ENCODE measurements at places on chromosomes 3 and 15.

- no peak for DNase-seq
Observed at GRCh38 chr3:174907628-174908407, 48.7 kb downstream of the NAALADL2 start.

GRCh38 chr15:67009576-67010569 lies 55.5 kb upstream of the SMAD3 start:
- no peak for DNase-seq

DNA sequence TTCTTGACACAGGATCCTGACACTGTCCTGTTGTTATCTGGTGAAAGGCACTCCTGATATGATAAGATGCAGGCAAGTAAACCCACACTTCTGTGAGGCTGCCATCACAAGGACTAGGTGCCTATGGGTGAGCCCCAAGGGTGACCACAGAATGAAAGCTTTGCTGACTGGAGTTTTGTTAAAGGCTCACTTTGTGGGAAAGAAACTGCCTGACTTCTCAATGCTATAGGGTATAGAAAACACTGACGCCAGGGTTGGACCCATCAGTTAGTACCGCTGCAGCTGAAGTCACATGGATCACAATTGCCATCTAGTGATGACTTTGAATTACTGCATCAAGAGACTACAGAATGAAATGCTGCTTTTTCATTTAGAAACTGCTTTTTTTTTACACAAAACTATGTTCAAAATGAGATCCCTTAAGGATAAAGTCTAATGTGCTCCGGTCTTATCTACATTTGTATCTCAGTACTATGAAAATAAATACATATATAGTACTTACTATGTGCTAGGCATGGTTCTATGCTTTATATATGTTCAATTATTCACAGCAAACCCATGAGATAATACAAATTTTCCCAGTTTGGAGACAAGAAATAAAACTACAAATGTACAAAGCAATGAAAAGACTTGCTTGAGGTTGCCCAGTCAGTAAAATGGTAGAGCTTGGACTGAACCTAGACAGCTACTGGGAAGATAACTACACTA lies 64.2 kb upstream of the CMSS1 start:
- DNase-seq = peak; percentile 4

GRCh38 chr3:15997274-15997943 lies 177.1 kb upstream of the GALNT15 start:
- DNase-seq = no peak

DNA sequence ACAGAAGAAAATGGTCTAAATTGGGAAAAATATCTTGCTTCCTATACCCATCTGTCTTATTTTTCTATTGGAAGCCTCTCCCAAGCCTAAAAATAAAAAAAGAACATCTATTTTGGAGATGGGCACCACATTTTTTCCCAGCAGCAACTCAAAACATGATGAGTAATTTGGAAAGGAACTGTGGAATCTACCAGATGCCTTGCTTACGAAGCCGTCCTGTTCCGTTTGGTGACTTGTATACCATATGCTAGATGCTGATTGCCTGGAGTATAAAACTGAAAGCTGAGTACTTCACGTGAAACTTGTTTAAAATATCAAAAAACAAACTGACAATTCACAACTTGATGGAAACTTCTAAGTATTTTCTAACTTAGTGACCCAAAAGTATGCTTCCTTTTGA lies 491.0 kb downstream of the ROBO2 start:
- no peak for DNase-seq

GRCh38 chr3:150890831-150891230 lies 14.4 kb downstream of the MINDY4B start:
- DNase-seq = no peak

- DNase-seq = no peak
Observed at GRCh38 chr3:77147836-77148578, 108.1 kb downstream of the ROBO2 start.

GRCh38 chr15:85457392-85457968 lies 77.1 kb downstream of the AKAP13 start:
- no peak for DNase-seq

GRCh38 chr3:146505516-146505915 lies 36.2 kb upstream of the PLSCR2 start:
- DNase-seq = no peak

- DNase-seq = no peak
Observed at GRCh38 chr15:101844916-101845315, 32.9 kb downstream of the OR4F15 start.

DNA sequence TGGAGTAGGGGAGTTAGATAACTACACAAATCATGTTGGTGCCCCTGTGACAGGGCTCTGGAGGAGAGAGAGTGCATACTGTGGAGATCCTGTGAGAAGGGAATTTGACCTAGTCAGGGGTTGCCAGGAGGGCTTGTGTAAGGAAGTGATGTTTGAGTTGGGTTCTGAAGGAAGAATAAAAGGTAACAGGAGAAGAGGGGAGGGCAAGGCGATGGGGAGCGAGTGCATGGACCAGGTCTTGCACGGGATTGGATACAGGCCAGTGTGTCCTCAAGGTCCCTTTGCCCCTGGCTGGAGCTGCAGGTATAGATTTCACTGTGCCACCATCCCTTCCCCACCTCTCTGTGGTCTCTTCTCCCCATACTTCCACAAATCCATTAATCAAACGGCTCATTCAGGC lies 83.9 kb downstream of the RGMA start:
- no peak for DNase-seq

DNA sequence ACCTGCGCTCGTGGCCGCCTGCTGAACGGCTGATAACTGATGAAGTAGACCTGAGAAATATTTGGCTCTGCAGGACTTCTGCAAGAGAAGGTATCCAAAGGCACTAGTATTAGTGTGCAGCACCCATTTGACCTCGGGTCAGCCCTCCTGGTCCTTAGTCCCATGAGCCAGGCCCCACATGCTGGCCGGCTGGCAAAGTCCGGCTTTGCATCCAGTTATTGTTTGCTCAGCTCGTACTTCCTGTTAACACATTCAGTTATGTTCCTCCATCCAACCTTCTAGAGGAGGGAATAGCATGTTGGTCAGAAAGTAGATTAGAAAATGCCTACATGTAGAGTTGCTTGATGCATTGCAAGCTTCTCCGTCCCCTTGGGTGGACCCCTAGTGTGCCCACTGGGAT lies 385.7 kb upstream of the RGMA start:
- DNase-seq = no peak

DNA sequence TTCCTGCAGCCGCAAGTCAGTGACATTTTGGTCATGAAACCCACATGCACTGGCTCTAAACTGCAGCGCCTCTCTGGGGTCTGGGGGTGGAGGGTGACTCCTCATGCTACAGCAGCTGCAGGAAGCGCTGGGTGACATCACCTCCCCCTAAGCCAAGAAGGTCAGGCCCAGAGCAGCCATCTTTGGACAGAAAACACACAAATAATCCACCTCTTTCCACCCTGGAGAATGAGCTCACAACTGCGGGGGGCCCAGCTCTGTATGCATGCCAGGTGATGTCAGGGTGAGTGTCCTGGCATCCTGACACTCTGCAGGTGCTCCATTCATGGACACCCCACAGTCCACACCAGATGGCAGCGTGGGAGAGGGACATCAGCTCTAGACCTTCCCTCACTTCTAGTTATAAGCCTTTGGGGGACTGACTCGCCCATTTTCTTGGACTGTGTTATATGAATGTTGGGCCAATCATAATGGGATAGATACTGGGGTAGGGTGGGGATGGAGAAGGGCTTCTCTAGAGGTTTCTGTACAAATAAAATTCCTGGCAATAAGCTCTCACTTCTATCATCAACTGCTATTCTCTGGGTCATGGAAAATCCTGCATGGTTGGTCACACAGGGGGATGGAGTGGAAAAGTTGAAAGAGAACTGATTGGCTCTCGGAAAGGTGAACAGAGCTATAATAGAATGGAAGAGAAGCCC lies 70.7 kb upstream of the THBS1 start:
- DNase-seq = no peak

DNA sequence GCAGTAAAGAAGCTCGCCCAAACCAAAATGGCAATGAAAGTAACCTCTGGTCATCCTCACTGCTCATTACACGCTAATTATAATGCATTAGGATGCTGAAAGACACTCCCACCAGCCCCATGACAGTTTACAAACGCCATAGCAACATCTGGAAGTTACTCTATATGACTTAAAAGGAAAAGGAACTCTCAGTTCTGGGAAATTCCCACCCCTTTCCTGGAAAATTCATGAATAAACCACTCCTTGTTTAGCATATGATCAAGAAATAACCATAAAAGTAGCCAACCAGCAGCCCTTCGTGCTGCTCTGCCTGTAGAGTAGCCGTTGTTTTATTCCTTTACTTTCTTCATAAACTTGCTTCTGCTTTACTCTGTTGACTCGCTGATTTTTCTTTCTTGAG lies 164.6 kb downstream of the SMAD6 start:
- no peak for DNase-seq

- DNase-seq = no peak
Observed at GRCh38 chr3:25033407-25034029, 394.5 kb upstream of the RARB start.

DNA sequence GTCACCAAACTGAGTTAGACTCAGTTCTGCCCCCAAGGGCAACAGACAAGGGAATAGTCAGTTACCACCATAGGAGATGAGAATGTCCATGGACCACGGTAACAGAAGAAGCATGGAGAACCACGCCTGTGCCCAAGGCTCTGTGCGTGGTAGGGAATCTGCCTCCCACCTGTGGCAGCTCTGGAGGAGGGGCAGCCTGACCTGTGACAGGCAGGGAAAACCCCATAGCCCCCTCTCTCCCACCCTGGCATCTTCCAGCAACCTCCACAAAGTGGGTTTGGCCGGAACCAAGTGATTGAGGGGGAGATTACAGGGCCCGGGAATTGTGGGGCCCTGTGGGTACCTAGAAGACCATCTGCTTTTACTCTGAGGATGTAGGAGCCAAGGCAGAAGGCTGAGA lies 14.3 kb upstream of the LTF start:
- DNase-seq = no peak

- no peak for DNase-seq
Observed at GRCh38 chr3:146200461-146201220, 39.7 kb upstream of the PLOD2 start.

DNA sequence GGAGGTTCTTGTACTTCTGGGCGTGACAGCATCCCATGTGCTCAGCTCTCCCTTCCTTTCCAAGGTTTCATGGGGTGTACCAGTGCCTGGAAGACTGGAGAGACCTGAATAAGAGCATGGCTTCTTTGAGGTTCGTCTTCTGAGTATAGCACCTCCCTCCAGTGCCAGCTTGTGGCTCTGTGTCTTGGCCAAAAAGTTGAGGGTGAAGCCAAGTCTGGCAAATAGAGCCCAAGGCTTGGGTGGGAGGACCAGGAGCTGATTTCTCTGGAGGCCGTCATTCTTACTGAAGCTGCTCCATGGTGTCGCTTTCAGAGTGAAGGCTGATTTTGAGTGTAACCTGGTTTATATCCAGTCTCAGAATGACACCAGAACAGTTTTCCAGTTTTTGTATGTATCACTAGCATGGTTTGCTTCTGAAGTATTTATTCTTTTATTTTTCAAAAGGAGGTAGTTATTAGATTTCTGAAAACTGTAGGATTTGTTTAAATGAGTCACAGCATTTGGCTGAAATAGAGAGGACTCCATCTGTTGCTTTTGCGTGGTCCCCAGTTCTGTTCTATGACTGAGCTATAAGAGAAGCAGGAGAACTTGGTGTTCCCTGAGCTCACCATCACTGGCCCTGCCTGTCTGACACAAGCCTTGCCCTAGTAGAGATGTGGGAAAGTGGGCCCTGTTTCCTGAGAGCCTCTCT lies 47.2 kb downstream of the BSN start:
- no peak for DNase-seq

DNA sequence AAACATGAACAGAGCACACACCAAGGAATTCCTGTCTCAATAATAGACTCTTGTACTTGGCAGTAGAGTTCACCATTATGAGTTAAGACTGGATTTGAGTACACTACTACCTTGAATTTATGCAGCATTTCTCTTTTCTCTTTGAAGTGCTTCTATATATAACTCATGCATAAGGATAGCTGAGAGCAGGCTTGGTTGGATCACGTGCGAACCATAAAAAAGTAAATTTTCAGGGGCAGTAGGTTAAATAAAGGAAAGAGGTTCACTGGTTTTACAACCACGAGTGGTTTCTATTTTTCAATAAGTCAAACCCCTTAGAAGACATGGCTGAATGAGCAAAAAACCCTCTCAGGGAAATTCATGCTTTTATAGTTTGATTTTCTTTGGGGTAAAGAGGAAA lies 28.6 kb upstream of the PDZRN3 start:
- no peak for DNase-seq

GRCh38 chr15:57340682-57341259 lies 35.5 kb upstream of the CGNL1 start:
- no peak for DNase-seq

DNA sequence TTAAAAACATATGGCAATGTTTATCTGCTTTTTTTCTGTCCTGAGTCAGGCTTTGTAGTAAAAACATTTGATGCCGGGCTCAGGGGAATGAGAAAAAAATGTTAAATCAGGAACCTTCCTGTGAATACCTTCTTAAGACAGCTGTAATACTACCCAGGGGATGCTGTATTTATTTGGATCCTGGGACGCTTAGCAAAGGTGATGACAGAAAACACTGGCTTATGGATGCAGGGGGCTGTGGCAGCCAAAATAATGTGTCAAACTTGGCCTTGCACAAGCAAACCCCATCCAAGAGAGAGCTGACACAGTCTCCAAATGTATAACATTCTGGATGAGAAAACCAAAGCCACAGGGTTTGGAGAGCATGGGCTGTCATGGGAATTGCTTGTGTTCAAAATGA lies 438.2 kb upstream of the PROK2 start:
- no peak for DNase-seq

GRCh38 chr3:16284633-16285032 lies 19.6 kb downstream of the OXNAD1 start:
- DNase-seq = no peak

DNA sequence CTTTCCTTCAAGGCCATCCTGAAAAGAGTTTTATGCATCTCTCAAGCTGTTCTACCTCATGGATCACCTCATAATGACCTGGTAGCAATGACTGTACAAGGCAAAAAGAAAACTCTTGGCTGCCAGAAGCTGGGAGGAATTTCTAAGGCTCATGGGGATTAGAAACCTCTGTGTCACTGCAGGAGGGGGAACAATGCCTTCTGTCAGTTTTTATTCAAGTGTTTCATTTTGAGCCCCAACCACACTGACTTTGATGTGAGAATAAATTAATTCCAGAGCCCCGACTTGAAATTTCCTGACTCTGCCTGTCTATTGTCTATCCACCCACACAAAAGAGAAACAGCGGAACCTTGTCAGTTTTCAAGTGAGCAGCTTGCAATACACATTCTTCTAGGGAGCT lies 58.7 kb upstream of the MRPL3 start:
- DNase-seq = no peak

DNA sequence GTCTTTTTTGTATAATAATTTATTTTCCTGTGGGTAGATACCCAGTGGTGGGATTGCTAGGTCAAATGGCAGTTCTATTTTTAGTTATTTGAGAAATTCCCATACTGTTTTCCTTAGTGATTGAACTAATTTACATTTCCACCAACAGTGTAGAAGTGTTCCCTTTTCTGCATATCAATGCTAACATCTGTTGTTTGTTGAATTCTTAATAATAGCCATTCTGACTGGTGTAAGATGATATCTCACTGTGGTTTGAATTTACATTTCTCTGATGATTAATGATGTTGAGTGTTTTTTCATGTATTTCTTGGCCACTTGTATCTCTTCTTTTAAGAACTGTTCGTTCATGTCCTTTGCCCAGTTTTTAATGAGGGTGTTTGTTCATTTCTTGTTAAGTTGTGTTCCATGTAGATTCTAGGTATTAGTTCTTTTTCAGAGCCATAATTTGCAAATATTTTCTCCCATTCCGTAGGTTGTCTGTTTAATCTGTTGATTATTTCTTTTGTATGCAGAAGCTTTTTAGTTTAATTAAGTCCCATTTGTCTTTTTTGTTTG lies 713.3 kb upstream of the EPHA6 start:
- DNase-seq = no peak

GRCh38 chr3:49279376-49279775 lies 2.3 kb upstream of the C3orf62 start:
- DNase-seq = no peak

Measured in stimulated activated CD4-positive, alpha-beta T cell treated with anti-CD3 and anti-CD28 coated beads, Interleukin-1b, Interleukin-23, amount 100 ng/mL, for 4 hours (primary cell).